ENCODE measurements at places on chromosomes 6 and 20.

DNA sequence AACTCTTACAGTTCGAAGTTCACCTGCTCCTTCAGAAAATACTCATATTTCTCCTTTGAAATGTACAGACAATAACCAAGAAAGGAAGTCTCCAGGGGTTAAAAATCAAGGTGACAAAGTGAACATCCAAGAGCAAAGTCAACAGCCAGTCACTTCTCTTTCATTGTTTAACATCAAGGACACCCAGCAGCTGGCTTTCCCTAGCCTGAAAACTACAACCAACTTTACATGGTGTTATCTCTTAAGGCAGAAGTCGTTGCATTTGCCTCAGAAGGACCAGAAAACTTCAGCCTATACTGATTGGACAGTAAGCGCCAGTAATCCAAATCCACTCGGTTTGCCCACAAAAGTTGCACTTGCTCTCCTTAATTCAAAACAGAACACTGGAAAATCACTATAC is 113.3 kb downstream of the HIVEP1 start:
- no peak for DNase-seq

DNA sequence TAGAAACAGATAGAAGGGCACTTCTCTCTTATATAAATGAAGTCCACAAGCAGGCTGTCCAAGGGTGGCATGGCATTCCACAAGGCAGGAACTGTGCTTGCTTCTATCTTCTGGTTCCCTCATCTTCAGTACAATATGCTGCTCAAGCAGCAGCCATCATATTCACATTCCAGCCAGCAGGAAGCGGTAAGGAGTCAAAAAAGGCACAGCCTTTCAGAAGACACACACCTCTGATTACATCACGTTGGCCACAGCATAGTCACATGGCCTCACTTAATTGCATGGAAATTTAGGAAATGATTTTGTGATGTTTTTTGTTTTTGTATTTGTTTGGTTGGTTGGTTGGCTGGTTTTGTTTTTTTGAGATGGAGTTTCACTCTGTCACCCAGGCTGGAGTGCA is 19.0 kb downstream of the REM1 start:
- no peak for DNase-seq

- DNase-seq: no peak
Measured at GRCh38 chr6:167910652-167911051, 83.9 kb downstream of the AFDN start.

GRCh38 chr6:120451508-120451907 is 882.8 kb downstream of the TBC1D32 start:
- no peak for DNase-seq

DNA sequence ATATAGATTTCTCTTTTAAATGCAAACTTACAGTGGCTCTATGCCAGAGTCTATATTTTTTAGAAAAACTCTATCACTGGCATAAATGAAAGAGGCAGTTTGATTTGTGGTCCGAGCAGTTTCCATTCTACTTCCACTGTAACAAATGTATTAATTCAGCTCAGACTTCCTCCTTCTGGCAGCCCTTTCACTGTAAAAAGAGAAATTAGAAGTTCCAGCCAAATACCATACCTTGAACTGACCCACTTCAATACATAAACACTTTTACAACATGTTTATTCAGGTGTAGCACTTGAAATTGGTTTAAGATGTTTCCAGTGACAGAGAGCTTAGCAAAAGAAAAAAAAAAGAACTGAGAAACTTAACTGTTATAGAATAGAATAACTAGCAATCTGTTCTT is 99.3 kb downstream of the BMP5 start:
- DNase-seq: no peak

GRCh38 chr6:53175027-53175426 is 26.4 kb upstream of the GCM1 start:
- no peak for DNase-seq

DNA sequence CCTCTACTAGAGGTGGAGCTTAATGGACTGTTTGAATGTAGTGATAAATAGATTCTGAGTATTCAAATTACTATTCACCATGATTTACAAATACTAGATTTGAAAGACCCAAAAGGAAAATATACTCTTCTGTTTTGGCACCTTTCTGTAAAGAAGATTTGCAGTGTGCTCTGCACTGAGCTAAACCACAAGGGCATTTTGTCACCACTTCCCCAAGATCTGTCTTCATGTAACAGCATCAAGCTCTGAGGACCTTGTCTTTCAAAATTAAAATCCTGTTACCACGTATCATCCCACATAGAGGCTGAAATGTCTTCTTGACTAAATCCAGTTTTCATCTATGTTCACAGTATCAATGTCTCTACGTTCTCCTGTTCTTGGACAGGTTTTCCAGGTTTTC is 3.3 kb upstream of the PGK2 start:
- DNase-seq: no peak

DNA sequence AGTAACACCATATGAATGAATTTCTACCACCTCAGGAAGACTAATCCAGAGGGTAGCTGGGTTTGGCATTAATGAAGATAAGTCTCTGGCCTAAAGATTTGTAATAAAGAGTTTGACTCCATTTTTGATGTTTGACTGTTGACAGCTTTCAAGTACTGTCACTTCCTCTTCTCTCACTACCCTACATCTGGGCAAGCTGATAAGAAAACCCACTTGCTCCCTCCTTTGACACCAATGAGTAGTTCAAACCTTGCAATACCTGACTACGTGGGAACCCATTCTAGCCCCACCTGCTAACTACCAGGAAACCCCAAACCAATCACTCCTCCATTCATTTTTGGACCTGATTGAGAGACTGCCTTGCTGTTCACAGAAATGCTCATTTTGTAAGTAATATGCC is 621.5 kb downstream of the TENT5A start:
- DNase-seq: no peak

GRCh38 chr6:147204843-147205311 is 660 bp downstream of the STXBP5 start:
- DNase-seq: no peak

DNA sequence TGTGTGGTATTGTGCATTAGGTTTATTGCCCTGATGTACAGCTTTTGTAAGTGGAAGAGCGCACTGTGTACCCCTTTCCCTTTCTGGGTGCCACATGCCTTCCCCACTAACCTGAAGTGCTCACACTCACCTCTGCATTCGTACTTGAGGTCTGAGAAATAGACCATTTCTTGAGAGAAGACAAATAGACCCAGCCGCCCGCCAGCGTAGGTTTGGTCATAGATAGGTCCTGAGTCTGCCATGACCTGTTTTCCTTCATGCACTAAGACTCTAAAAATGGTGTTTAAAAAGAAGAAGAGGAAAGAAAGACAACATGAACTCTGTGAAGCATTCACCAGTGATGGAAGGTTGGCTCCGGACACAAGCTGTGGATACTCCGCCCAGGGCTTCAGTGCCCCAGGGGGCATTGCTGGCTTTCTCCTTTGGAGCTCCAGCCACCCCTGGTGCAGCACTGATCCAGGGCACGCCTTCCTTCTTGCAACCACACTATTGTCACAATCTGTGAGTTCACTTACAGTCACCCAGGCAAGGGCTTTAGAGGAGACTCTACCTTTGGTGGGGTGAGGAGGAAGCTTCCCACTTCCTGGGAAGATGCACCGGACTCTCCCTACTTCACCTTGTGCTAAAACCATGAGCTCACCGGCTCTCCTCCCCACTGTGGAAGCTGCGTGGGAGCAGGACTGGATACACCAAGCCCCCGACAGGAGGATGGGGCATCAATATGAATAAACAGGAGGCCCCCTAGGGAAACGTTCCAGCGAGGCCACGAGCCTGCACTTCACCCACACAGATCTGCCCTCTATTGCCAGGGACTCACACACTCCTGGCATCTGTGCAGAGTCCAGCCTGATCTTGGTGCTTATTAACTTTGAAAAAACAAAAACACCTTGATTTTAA is 33.3 kb downstream of the THBS2 start:
- no peak for DNase-seq

DNA sequence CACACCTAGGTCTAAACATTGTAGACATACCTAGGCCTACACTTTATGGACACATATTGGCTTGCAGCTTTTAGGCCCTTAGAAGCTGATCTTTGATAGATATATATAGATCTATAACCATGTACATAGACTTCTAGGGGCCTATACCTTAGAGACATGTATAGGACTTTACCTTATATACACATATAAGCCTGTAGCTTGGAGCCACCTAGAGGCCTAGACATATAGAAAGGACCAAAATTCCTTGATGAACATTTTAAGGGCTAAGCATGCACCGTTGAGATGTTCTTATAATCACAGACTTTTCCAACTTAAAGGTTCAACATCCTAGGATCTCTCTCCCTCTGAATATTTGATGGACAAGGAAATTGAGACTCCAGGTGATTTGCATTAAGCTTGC is 371.7 kb upstream of the SASH1 start:
- no peak for DNase-seq

DNA sequence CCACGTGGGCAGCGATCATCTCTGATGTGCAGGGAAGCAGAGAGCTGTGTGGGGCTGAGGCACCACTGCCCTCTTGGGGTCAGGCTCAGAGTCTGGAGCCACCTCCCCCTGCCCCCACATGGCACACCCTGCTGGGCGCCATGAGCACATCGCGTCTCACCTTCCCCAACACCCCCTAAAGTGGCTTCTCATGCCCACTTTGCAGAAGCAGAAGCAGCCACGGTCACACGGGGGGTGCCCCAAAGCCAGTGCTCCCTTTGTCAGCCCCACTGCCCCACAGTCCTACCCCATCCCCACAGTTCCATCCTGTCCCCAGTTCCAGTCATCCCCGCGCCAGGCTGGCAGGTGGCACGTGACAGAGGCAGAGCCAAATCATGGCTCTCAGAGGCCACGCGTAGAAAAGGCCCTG is 19.5 kb downstream of the SDCBP2 start:
- DNase-seq: no peak

GRCh38 chr6:168525926-168526630 is 85.1 kb downstream of the SMOC2 start:
- no peak for DNase-seq

DNA sequence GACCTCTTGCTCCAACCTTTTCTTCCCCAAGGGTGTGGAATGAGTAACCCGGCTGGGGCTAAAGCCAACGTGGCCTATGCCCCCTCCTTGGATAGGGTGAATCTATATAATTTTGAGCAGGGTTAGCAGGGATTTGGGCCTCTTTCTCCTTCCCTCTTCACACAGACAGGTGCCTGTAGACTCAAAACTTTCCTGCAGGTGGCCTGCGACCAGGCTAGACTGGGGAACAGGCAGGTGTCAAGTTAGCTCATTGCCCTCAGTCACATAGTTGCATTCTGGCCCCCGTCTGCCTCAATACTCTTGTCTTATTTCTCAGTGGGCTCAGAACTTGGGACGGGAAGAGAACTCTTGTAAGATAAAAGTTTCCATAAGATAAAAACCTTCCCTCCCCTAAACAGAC is 243.0 kb downstream of the ATXN1 start:
- DNase-seq: no peak

DNA sequence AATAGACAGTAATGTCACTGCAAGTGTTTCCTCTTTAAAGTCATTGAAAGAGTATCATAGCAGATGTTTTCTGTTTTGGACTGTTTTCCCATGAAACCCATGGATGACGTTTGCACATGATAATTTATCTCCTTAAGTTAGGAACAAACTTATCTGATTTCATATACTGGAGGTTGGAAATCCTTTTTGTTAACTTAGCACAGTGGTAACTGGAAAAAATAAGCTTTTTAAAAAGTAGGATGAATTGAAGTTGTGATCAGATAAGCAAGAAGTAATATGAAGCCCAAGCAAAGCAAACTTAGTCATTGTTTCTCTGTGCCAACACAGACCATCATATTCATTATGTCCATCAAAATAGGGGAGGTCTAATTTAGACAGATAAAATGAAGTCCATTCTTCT is 61.6 kb downstream of the PLCB4 start:
- DNase-seq: no peak

- DNase-seq: no peak
Measured at GRCh38 chr20:41353530-41353929, 12.9 kb downstream of the LPIN3 start.

DNA sequence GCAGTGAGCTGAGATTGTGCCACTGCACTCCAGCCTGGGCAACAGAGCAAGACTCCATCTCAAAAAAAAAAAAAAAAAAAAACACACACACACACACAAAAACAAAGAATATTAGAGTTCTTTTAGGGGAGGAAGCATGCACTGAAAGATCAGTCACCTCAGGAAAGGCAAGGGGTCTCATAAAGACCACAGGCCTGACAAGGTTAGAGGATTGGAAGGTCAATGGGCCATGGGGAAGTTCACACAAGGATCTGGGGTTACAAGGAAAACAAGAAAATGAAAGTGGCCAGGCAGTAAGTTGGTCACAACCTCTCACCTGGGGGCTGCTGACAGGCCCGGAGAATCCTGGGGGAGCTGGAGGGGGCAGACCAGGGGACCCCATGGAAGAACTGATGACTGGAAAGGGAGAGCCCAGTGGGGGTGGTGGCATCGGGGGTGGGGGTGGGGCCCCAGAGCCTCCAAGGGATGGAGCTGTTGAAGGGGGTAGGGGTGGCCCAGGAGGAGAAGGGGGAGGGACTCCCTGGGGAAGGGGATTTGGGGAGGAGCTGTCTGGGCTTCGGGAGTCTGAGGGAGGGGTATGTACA is 1.5 kb downstream of the RXRB start:
- DNase-seq: no peak

DNA sequence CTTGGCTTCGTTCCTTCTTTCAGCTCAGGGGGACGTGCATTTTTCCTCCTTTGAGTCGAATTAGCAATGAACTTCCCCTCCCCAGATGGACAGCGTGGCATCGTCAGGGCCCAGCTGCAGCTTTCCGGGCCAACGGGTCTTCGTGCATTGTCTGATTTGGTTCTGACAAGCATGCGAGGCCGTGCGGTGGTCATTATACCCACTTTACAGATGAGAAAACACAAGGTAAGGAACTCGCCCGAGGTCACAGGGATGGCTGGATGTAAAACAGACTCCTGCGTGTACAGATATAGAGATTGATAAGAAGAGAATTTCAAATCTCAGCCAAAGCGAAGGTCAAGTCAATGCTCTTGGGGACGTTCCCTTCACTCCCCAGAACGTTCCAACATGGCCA is 187.6 kb upstream of the SULF2 start:
- no peak for DNase-seq

GRCh38 chr6:159788753-159789376 is 537 bp downstream of the TCP1 start:
- peak; percentile 49 for DNase-seq

- DNase-seq: no peak
Measured at GRCh38 chr20:24577271-24577909, 108.0 kb downstream of the SYNDIG1 start.

GRCh38 chr20:14845199-14846160 is 508.1 kb upstream of the FLRT3 start:
- no peak for DNase-seq

GRCh38 chr6:154167126-154167525 is 128.1 kb downstream of the OPRM1 start:
- DNase-seq: no peak

DNA sequence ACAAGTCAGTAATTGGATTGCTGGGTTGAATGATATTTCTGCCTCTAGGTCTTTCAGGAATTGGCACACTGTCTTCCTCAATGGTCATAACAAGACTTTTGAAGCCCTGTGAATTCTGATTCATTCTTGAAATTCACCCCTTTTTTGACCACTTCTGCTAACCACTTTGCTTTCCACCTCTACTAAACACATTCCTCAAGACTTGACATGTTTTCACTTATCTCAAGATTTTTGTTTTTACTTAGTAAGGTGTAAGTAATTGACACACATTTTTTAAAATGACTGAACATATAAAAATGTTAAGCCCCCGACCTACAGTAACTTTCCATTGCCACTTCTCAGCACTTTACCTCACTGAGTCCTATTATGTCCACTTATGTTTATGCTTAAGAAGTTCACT is 239.1 kb downstream of the GRM1 start:
- DNase-seq: no peak

GRCh38 chr20:36794116-36794474 is 20.5 kb upstream of the DSN1 start:
- DNase-seq: no peak
